Stimulated activated naive CD4-positive, alpha-beta T cell treated with Interleukin-2 at 50 U/mL for 16 hours (primary cell): ENCODE measurements at places on chromosomes 6 and 20.

- DNase-seq: no peak
Observed at GRCh38 chr6:5089481-5090438, 4.6 kb downstream of the PPP1R3G start.

DNA sequence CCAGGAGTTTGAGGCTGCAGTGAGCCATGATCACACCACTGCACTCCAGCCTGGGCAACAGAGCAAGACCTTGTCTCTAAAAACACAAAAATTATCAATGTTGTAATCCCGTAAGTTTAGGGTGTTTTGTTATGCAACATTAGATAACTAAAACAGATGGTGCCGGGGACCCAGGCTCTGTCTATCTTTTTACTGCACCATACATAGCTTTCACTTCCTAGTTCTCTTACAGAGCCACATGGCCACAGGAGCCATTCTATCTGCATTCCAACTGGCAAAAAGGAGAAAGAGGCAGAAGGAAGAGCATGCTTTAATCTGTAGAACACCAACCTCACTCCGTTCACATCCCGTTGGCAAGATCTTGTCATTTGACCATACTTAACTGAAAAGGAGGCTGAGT, 5.4 kb upstream of the TCF15 start:
- DNase-seq: no peak

- DNase-seq: peak; percentile 7
Observed at GRCh38 chr6:166998256-166999144, 697 bp upstream of the CEP43 start.

GRCh38 chr6:38355519-38355918, 284.2 kb downstream of the BTBD9 start:
- no peak for DNase-seq

GRCh38 chr20:25372584-25373336, 17.9 kb downstream of the ABHD12 start:
- no peak for DNase-seq

- DNase-seq: no peak
Observed at GRCh38 chr20:50663095-50663821, 28.1 kb downstream of the RIPOR3 start.

DNA sequence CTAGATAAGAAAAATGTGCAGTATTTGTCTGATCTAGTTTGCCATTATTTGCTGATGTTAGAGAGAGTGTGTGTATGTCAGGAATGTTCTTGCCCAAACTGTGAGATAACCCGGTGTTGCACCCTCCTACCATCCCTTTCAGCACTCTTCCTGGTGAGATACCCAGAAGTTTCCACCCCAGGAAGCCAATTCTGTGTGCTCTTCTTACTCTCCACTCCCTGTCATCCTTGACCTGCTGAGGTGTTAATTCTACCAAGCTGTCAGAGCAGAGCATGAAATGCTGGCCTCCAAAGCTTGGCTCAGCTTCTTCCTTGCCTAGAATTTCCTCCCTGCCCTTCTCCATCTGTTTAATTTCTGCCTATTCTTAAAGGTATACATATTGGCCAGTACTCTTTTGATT, 237.3 kb upstream of the CNR1 start:
- DNase-seq: no peak

DNA sequence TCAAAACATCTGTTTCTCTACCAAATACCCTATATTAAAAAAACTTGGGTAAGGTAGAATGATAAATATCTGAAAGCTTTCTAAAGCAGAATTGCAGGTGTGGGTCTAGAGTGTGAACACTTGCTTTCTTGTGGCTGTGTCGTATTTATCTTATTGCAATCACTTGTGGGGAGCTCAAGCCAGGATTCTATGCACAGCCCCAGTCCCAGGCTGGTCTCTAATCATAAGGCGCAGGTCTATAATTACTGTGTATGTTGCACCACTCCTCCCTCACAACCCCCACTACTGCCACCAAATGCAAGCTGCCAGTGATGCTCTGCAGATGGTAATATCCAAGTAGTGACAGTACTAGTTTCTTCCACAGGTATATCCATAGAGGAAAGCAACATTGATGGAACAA, 2.2 kb upstream of the E2F3 start:
- DNase-seq: no peak

DNA sequence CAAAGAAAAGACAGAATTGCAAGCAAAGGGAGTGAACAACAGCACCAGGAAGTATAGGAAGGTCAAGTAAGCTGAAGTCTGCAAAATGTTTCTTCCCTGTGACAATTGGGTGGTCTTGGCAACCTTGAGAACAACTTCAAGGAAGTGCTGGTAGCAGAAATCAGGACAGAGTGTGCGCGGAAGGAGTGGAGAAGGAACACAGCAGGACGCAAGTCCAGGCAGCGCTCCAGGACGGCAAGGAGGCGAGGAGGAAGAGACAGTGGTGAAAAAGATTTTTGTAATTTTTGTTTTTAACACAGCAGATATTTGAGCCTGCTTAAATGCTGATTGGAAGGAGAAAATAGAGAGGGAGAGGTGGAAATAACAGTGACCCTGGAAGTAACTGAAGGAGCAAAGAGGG, 141.7 kb downstream of the F13A1 start:
- no peak for DNase-seq

- DNase-seq: no peak
Observed at GRCh38 chr6:39893286-39893685, 41.0 kb downstream of the MOCS1 start.

DNA sequence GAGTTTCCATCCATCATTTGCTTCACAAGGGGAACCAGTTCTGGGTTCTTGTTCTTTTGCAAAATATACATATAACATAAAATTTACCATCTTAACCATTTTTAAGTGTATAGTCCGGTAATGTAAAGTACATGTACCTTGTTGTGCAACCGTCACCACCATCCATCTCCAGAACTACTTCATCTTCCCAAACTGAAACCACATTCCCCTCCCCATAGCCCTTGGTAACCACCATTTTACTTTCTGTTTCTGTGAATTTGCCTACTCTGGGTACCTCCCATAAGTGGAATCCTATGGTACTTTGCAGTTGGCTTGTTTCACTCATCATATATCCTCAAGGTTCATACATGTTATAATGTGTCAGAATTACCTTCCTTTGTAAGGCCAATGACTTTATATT, 70.3 kb upstream of the DSP start:
- no peak for DNase-seq

GRCh38 chr6:123055256-123055655, 59.2 kb downstream of the CLVS2 start:
- DNase-seq: no peak

GRCh38 chr20:19113343-19113930, 99.0 kb upstream of the SLC24A3 start:
- DNase-seq: no peak

DNA sequence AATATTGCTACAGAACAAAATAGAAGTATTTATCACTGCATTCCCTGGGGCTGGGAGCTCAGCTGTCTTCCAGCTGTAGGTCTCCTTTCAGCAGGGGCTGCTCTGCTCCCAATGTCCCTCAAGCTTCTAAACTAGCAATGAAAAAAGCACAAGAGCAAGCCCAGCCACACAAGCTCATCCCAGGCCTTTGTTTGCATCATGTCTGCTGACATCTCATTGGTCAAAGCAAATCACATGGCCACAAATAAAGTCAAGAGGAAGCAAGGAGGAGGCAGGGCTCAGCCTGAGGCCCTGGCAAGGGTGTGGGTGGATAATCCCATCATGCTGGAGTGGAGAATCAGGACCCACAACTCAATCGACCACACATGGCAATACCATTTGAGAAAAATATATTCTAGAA, 2.2 kb upstream of the BFSP1 start:
- no peak for DNase-seq

DNA sequence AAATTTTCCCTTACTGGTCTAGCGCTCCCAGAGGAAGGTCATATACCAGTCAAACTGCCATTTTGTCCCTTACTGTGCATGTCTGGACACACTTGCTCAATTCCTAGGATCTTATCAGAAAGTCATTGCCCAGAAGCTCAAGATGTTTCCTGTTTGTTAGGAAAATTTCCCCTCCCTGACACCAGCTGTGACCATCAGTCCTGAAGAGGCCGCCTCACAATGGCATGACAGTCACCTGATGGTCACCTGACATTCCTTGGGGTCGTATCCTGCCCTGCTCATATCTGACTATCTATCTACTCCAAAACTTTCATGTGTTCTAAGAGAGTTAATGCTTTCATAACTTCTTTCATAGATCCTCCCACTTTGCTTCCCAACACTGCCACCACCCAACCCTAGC, 219.9 kb downstream of the OTOR start:
- no peak for DNase-seq

DNA sequence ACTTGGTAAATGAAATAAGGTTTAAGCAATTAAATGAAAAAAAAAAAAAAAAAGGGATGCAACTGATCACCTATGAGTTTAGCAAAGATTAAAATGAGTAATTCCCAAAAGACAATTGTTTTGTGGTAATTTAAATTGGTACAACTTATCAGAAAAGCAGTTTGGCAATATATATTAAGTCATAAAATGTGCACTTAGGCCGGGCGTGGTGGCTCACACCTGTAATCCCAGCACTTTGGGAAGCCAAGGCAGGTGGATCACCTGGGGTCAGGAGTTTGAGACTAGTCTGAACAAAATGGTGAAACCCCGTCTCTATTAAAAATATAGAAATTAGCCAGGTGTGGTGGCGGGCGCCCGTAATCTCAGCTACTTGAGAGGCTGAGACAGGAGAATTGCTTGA, 7.9 kb downstream of the PHACTR2 start:
- DNase-seq: no peak

GRCh38 chr6:111027219-111027618, 45.4 kb downstream of the RPF2 start:
- DNase-seq: no peak

- DNase-seq: no peak
Observed at GRCh38 chr20:2283706-2284423, 11.9 kb upstream of the TGM3 start.

DNA sequence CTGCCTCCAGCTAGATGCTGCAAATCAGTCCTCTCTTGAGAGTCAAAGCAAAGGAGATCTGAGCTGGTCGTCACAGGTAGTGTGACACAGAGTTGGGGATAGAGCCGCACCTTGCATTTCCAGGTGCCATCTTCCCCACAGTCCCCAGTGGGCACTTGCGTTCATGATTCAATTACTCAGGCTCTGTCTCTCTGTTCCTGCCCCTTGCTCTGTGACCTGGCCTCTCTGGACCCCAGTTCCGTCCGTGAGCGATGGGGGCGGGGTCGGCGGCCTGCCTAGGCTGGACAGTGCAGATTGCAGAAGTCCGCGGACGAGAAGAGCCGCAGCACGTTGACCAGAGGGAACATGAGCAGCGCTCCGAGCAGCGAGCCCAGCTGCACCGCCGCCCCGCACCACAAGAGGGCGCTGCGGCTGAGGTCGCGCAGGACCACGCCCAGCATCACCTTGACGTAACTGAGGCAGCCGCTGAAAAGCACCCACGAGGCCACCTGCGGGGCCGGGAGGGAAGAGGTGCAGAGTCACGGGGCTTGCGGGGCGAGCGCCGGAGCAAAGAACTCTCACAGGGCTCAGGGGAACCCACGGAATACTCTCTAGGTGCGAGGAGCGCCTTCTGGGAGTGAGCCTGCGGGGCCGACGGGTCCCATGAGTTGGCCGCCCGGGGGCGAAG, 7.4 kb downstream of the SLC52A3 start:
- no peak for DNase-seq

DNA sequence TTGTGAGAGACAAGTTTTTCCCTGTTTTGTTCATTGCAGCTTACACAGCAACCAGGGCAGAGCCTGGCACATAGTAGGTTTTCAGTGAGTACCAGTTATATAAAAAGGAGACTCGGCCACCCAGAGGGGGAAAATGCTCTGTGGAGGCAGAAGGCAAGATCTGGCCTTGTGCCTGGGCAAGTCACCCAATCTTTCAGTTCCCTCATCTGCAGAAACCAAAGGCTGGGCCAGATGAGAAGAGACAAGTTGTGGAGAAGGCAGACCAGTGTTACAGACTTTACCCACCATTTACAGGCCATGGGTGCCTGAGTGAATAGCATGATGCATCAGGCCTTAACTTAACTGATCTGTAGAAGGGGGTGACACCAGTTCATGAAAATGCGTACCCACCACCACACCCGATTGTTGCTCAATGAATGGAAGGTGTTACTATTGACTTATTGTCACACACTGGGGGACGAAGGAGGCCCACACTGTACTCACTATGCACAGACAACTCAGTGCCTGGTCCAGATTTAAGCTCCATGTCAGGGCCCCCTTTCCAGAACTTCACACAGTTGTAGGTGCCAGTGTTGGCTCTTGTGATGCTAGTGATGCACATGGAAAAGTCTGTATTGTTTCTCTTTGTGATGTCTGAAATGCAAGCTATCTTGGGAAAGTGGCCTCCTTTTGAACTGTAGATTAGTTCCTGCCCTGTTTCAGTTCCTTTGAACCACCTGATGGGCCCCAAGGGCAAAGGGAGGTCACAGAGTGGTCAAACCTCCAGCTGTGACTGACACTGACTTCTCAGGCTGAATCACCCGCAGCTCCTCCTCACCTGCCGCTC, 64.3 kb upstream of the SIRPG start:
- no peak for DNase-seq

DNA sequence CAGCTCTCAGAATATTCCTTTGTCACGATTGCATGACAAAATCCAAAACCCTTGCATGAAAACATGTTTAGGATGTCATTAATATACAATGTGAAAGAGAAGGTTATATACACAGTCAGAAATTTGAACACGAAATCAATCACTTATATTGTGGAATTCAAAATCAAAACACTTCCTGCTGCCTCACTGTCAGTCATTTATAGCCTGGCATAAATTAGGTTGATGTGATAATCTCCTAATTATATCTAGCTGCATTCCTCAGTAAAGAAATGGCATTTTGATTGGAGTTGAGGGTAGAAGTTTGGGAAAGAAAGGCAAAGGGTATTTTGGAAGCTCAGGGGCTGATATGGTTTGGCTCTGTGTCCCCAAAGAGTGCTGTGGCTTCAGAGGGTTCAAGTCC, 24.1 kb upstream of the BEND6 start:
- DNase-seq: no peak

- no peak for DNase-seq
Observed at GRCh38 chr6:108585921-108586536, 25.3 kb downstream of the FOXO3 start.
